Heart right ventricle (tissue), 16 donors: ENCODE measurements at places on chromosomes 16 and 17. TPM values are rescaled to one million over a fixed set of nuclear protein-coding genes. Genes with fewer than 3 reads are reported as not detected.

GRCh38 chr17:28907709-28908475 is 5.0 kb upstream of the DHRS13 start:
- DNase-seq: no peak

GRCh38 chr17:60908324-60908723 is 230.7 kb downstream of the BCAS3 start:
- no peak for DNase-seq

DNA sequence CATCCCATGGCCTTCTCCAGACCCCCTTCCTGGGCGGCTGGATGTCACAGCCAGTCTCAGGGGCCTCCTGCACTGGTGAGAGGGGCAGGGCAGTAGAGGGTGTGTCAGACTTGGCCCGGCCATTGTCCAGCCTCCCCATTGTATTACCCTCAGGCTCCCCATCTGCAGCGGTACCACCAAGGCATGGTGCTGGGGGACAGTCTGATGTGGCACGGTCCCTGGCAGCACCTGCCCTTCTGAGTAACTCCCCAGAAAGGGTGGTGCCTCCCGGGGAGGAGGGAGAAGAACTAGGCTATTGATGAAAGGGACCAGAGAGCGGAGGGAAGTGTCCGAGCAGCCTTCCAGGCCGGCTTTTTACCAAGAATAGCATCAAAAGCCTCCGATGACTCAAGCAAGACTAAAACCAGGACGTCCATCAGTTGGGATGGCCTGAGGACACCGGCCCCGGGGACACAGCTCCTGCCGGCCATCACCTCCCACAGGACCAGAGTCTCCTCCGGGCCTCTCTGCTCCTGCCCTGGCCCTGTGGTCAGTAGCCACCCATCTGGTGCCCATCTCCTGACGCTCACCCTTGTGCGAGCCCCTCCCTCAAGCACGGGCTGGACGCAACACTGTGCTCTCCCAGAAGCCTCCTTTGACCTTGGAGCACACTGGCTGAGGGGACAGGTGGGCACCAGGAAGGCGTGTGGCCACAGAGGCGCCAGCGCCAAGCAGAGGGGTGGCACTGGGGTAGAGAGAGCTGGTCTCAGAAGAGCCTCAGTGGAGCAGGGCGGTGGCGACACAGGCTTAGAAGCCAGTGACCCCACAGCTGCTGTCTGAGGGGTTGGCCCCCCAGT is 5.8 kb upstream of the CPNE7 start:
- no peak for DNase-seq

DNA sequence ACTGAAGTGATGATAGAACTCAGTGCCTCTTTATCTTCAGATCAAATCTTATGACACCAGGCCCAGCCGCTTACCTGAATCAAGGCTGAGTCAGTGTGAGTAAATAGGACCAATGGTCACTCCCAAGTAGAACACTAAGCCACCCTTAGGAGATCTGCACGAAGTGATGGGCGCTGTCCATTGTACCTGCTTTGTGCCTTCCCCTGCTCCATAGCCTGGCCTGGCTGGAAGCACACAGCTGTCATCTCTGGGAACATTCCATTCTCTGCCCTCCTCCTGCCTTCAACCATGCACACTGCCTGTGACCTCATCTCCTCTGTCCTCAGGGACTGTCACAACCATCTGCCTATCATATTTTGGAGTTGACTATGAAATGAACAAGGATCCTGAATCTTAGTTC is 279.5 kb upstream of the ASIC2 start:
- no peak for DNase-seq

GRCh38 chr16:31695667-31696066 is 168.0 kb downstream of the AHSP start:
- no peak for DNase-seq

- peak; percentile 79 for DNase-seq
These were observed at the start of gene RPL19 for GRCh38 chr17:39200070-39200879. Gene RPL19, plus strand, starts transcription at chr17:39200283. Its CDS starts 62 bp downstream, at chr17:39200345.

DNA sequence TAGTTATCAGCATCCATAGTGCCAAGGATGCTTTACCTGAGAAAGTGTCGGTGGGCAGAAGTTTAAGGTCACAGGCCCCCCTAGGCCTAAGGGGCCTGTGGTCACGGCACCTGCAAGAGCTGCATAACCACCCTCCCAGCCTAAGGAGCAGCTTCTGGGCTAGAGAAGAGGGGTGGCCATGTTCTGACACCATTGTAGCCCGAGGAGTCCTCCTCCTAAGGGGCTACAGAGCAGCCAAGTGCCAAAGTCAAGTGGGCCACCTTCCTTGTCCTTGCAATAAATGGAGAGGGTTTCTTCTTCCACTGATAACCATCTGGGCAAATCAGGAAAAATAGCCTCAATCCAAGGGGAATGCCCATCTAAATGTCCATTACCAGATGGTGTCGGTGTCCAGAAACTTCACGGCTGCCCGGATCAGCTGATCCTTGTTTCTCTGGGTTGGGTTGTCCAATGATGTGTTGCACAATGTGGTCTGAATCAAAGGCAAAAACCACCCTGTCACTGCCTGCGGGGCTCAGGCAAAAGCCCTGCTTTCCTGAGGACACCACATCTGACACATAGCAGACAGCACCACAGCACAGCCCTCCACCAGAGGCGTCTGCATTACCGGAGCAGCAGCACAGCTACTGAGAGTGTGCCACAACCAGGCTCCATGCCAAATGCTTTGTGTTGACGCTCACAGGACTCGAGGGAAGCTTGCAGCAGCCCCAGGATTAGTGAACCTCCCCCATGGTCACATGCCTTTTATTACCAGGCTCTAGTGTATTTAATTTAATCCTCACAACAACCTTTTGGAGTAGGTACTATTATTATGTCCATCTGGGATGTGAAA is 12.8 kb downstream of the ATPAF2 start:
- DNase-seq: peak; percentile 60

- DNase-seq: no peak
These were observed 123.4 kb downstream of the DYNLRB2 start for GRCh38 chr16:80664226-80664625.

DNA sequence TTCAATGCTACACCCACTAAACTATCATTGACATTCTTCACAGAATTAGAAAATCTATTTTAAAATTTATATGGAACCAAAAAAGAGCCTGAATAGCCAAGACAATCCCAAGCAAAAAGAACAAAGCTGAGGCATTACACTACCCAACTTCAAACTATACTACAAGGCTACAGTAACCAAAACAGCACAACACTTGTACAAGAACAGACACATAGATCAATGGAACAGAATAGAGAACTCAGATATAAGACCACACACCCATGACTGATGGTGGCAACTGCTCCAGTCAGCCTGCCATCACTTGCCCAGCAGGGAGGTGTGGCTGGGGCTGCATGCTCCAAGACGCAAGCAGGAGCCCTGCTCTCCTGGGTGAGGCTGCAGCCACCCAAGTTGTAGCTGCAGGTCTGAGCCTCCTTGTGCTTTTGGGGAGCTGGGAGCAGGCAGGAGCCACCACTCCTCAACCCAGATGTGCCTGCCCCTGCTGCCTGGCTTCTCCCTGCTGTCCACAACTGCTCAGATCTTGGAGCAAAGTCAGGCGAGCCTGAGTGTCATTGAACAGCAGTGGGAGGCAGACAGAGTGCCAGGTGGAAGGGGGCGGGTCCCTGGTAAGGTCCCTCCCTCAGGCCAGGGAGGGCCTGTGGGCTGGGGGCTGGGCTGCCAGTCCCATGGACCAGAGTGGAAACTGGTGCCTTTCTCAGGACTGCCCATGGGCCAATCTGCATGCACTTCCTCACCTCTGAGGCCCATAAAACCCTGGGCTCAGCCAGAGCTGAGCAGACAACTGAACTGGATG is 24.7 kb downstream of the SSH2 start:
- no peak for DNase-seq

DNA sequence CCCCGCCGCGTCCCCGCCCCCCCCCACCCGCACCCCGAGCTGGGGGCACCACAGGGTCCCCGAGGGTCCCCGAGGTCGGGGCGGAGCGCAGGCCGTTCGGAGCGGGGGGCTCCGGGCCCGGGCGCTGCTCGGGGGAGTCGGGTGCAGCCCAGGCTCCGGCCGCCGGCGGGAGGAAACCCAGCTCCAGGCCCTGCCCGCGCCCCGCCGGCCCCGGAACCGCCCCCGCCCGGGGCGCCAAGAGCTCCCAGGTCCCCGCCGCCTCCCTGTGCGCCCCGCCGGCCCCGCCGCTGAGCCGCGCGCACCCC is 33.2 kb upstream of the RPH3AL start:
- DNase-seq: no peak

- no peak for DNase-seq
These were observed 7.8 kb downstream of the CBX1 start for GRCh38 chr17:48093341-48094045.

DNA sequence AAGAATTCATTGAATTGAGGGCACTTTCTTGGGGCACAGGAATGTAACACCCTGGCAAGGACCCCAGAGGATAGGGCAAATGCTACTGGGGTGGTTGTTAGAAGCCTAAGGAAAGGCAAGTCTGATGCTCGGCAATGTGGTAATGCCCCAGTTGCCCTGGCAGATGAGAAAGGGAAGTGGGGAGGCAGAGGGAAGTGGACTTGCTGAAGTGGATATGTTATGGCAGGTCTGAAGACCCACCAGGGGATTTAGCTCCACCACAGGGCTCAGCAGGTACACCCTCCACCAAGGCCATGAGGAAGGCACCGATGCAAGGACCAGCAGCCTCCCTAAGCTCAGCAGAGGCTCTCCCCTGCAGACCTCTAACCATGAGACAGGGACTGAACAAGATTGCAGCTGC is 184.8 kb downstream of the IRX5 start:
- DNase-seq: no peak

GRCh38 chr16:65116818-65117430 is 4.9 kb downstream of the CDH11 start:
- no peak for DNase-seq

DNA sequence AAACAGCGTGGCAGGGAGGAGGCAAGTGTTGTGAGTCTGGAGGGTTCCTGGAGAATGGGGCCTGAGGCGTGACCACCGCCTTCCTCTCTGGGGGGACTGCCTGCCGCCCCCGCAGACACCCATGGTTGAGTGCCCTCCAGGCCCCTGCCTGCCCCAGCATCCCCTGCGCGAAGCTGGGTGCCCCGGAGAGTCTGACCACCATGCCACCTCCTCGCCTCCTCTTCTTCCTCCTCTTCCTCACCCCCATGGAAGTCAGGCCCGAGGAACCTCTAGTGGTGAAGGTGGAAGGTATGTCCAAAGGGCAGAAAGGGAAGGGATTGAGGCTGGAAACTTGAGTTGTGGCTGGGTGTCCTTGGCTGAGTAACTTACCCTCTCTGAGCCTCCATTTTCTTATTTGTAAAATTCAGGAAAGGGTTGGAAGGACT is at the start of gene CD19:
Gene CD19 (plus strand): TSS at position 171 of the 425 bp plus-strand sequence. CDS start 30 bp downstream, at position 201.
- no peak for DNase-seq

GRCh38 chr17:81710514-81711308 is 1.4 kb upstream of the SLC25A10 start:
- peak; percentile 22 for DNase-seq

DNA sequence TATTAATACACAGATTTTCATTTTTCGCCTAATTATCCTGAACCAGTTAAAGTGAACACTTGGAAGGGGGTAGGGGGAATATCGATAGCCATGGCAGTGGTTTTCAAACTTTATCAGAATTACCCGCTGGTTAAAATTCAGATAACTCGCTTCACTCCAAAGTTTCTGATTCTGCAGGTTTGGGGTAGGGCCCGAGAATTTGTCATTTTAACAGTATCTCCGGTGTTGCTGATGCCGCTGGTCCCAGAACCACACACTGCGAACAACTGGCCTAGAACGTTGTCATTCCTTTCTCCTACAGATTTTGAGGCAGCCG is 313 bp upstream of the NSRP1 start:
- no peak for DNase-seq

DNA sequence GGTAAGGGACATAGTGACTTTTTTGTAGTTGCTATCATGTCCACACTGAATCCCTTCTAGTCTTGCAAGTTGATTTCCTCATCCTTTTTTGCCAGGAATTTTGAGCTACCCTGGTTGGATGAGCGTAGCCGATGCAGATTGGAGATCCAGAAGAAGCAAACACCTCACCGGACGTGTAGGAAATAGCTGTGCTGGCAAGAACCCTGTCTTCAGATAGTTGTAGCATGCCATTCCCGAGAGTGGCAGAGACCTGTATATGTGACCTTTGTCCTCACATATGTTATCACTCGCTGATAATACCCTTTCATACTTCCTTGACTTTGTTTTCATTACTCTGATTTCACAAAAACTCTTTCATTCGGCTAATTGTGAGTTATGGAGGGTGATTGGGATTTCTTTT is 6.2 kb upstream of the CASC3 start:
- no peak for DNase-seq

- DNase-seq: no peak
These were observed 16.3 kb downstream of the ITGAD start for GRCh38 chr16:31409433-31409832.

GRCh38 chr16:65453646-65454045 is 331.8 kb upstream of the CDH11 start:
- no peak for DNase-seq

- no peak for DNase-seq
These were observed 12.1 kb downstream of the ZDHHC7 start for GRCh38 chr16:84999200-84999599.

DNA sequence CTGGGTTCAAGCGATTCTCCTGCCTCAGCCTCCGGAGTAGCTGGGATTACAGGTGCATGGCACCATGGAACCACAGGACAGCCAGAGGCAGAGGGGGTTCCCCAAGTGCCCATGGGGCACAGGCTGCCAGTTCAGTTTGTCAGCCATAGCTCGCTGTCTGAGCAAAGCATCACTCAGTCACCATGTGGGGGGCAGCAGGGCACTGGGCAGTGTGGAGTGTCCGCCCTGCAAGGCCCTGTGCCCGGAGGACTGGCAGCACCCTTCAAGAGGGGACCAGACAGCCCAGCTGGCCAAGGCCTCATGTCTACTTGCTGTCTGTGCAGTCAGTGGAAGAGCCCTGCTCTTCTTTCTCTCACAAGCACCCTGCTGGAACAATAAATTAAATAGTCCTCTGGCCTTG is 6.4 kb downstream of the ALYREF start:
- no peak for DNase-seq

- DNase-seq: no peak
These were observed 20.8 kb downstream of the C17orf67 start for GRCh38 chr17:56812901-56813388.

- DNase-seq: no peak
These were observed 10.6 kb downstream of the ATPAF2 start for GRCh38 chr17:18028114-18028951.

- DNase-seq: no peak
These were observed 686.2 kb downstream of the KCNJ2 start for GRCh38 chr17:70855401-70856054.

SYT17 gene
- total RNA-seq: 0.42 TPM

HCRT gene
- not detected for total RNA-seq

NPW gene
- total RNA-seq: not detected

GPRC5C gene
- total RNA-seq: 33.6 TPM

KRTAP9-2 gene
- total RNA-seq: not detected

HSD11B2 gene
- total RNA-seq: 0.21 TPM

NAGS gene
- 0.57 TPM for total RNA-seq

GP1BA gene
- total RNA-seq: not detected

C16orf92 gene
- not detected for total RNA-seq

SALL1 gene
- total RNA-seq: 0.21 TPM

CD300LB gene
- 0.74 TPM for total RNA-seq

ST6GALNAC1 gene
- 3.0 TPM for total RNA-seq

C17orf50 gene
- not detected for total RNA-seq

MYH1 gene
- total RNA-seq: 0.05 TPM
